Foreskin melanocyte (primary cell): ENCODE measurements at places on chromosomes 4 and X.

DNA sequence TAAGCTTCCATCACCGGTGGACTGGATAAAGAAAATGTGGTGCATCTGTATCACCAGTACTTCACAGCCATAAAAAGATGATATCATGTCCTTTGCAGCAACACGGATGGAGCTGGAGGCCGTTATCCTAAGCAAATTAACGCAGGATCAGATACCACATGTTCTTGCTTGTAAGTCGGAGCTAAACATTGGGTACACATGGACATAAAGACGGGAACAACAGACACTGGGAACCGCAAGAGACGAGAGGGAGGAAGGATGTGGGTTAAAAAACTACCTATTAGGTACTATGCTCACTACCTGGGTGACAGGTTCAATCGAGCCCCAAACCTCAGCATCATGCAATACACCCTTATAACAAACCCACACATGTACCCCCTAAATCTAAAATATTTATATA is 16.3 kb upstream of the IDS start:
- DNase-seq, result no peak

DNA sequence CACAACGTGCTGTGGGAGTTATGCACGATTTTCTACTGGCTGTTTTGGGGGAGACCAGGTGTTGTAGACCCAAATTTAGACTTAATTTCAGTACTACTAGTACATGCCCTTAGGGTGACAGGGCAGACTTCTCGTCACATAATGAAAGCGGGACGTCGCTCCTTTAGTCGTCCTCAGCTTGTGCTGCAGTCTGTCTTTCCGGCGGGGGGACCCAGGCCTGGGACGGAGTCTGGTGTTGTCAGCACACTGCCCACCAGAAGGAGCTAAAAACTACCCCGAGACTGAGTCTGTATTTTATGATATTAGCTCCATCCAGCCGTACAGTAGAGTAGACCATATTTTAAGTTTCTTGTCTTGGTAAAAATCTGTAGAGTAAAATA is 35.5 kb downstream of the NOP14 start:
- no peak for DNase-seq

- no peak for DNase-seq
Measured at GRCh38 chr4:28004520-28004919, 1143.9 kb downstream of the STIM2 start.

DNA sequence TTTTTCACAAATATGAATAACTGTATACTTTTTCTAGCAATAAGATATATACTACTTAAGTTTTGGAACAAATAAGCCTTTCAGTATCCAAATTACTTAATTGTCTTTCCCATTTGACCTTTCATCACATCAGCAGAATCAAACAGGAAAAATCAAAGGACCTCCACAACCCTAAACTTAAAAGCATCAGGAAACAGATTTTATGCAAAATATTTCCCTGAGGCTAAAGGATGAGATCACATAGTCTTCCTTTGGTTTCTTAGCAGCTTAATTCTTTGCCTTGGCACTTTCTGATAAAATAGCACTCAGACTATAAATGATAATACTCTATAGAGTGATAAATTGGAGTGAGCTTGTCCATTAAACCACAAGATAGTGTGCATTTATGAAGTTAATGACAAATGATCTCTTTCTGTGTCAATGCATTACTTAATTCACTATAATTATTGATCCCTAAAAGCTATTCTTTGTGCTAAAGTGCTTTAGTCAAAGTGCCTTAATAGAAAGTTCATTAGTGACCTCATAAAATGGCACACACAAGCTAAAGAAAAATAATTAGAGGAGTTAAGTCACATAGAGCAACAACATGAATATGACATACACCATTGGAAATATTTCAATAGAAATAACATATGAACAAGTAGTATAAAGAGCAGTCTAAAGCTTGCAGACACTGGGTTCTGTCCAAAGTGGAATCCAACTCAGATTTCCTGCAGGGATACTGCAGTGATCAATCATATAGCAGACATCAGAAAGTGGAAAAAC is 15.7 kb upstream of the NDST3 start:
- DNase-seq, result peak; percentile 70

- no peak for DNase-seq
Measured at GRCh38 chr4:85963231-85963630, 396.6 kb downstream of the MAPK10 start.

- DNase-seq, result no peak
Measured at GRCh38 chrX:17812763-17813162, 48.3 kb downstream of the RAI2 start.

GRCh38 chrX:36445566-36445965 is 526.0 kb downstream of the CFAP47 start:
- DNase-seq, result no peak

DNA sequence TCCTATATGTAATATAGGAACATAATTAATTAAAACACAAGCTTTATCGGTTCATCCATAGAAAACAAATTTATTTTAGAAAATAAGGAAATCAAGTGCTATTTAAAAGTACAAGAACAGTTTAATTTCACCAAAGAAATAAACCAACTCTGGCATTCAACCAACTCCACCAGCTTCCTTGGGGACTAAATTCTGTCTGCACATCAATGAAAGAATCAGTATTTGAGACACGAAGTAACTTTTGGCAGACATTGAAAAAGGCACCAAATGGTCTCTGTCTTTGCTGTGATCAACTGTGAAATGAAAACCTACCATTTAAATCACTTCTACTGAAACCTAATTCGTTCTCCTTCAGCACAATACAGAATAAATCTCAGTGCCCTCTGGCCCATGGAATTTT is 719.7 kb upstream of the GRIA3 start:
- no peak for DNase-seq

GRCh38 chr4:40289366-40290188 is 45.6 kb upstream of the CHRNA9 start:
- DNase-seq, result no peak

- DNase-seq, result no peak
Measured at GRCh38 chrX:18674417-18674787, 2.5 kb upstream of the RS1 start.

GRCh38 chr4:145625677-145626622 is 6.8 kb downstream of the MMAA start:
- DNase-seq, result no peak

GRCh38 chr4:2341261-2341841 is 77.1 kb downstream of the ZFYVE28 start:
- DNase-seq, result no peak

- no peak for DNase-seq
Measured at GRCh38 chr4:14025891-14026290, 398.4 kb upstream of the BOD1L1 start.

DNA sequence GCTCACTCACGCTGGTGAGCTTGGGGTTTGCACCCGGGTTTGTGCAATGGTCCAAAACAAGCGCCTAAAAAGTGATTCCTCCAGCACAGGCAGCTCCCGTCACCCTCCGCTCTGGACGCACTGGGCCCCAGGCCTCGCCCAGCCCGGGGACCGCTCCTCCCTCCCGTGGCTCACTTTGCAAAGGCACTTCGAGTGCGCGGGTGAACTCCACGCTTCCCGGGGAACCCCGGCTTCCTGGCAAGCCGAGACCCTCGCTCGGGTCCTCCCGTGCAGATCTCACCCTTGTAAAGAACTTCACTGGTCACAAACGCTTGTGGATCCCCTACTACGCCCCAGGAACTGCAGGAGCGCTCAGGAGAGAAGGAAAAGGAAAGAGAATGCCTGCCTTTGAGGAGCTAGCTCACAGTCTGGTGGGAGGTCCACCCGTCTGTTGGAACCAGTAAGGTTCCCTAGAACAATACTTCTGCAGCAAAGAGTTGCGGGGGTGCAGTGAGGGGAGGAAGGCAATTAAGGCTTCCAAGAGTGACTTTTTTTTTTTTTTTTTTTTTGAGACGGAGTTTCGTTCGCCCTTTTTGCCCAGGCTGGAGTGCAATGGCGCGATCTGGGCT is at the start of gene CTPS2:
TSS of gene CTPS2 (minus strand) at position 122 of the 608 bp plus-strand sequence. CDS start 9,767 bp downstream, outside the sequence.
- no peak for DNase-seq

- no peak for DNase-seq
Measured at GRCh38 chr4:4831825-4832224, 27.6 kb upstream of the MSX1 start.

DNA sequence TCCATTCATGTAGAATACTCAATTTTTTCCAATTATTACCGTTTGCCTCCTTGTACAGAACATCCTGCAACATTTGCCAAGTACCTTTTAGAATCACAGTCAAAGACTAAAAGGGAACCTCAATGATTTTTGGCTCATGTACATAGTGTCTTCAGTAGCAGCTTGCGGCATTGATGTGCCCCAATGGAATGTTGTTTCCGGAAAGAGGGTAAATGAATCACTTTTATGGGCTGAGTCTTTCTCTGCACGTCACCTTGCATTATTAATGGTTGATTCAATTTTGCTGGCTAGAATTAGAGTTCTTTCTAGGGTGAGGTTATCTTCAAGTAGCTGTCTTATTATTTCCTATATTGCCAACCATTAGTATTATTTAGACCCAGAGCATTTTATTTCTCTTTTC is 116.9 kb upstream of the GABRA2 start:
- DNase-seq, result no peak

- no peak for DNase-seq
Measured at GRCh38 chr4:186762361-186762760, 38.7 kb upstream of the FAT1 start.
